SJSA1 (cell line): ENCODE measurements at places on chromosomes 2 and 18. TPM values are rescaled to one million over a fixed set of nuclear protein-coding genes. Genes with fewer than 3 reads are reported as not detected.

DNA sequence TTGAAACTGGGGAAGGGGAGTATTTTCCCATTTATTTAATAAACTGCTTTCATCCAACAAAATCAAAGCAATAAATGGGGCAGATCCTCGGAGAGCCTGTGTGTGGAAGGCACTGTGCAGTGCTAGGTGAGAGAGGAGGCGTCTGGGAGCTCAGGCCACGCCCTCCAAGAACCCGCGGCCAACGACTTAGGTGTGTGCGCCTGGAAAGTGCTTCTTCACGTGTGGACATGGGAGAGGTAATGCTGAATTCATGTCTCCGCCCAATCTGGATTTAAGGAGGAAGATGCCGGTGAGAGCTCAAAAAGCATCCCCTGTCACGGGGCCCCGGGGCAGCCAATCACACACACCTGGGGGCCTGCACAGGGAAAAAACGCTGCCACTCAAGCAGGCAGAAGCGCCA, 77.4 kb downstream of the HDAC4 start:
- H3K4me3 ChIP-seq = no peak overlapping the region
- peak; percentile 24 for DNase-seq
- H3K27me3 ChIP-seq = no peaks in the 10 kb centered on the region
- H3K36me3 ChIP-seq = no peaks in the 10 kb centered on the region
- H3K27ac ChIP-seq = no peak overlapping the region; the same call in 1 of the 2 replicates

The KIF5C gene
- 0.11 TPM in 1 of 2 replicates, not detected in the other for total RNA-seq

The NEU2 gene
- total RNA-seq = not detected in 2 replicates

- no peak overlapping the region for H3K27ac ChIP-seq
- no peaks in the 10 kb centered on the region for H3K36me3 ChIP-seq
- H3K4me1 ChIP-seq = no peaks in the 10 kb centered on the region
- no peak for DNase-seq
These were observed 236.7 kb upstream of the DLGAP1 start for GRCh38 chr18:4691836-4692235.

The RTP5 gene
- not detected in 2 replicates for total RNA-seq

- H3K27me3 ChIP-seq = no peaks in the 10 kb centered on the region
- no peaks in the 10 kb centered on the region for H3K36me3 ChIP-seq
- H3K4me1 ChIP-seq = peaks cover 62% of the 10 kb centered on the region
- no peak for DNase-seq
These were observed 61.4 kb upstream of the RNF152 start for GRCh38 chr18:61954096-61954746.

- DNase-seq = no peak
- H3K4me1 ChIP-seq = no peaks in the 10 kb centered on the region
- H3K36me3 ChIP-seq = no peaks in the 10 kb centered on the region
- no peak overlapping the region for H3K27ac ChIP-seq
- no peak overlapping the region for H3K4me3 ChIP-seq
- H3K27me3 ChIP-seq = 0 out of 2 replicates have a peak, but pooled peaks cover 4% of the 10 kb centered on the region
These were observed 30.4 kb upstream of the MGAT4A start for GRCh38 chr2:98761267-98761781.

DNA sequence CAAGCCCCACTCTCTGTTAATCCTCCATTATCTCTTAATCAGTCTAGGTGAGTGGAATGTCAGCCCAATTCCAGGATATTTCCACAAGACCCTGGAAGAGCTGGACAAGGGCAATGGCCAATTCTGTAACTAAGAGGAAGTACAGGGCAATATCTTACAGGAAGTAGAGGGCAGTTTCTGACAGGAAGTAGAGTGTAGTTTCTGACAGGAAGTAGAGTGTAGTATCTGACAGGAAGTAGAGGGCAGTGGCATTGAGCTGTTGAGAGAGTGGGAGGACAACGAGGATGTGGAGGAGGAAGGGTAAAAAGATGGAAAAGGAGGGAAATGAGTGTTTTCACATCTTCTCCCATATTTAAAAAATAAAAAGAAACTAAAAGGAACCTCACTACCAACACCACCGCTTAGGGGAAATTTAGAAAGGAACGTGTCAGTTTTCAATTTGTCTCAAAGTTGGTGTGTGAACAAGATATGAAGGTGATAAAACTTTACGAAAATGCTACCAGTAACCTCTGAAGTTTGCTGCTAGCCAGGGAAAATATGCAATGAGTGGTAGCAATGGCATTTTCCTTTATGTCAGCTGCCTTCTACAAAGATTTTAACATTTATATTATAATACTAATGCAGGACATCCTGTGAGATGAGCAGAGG, 430.9 kb upstream of the HNRNPA3 start:
- no peaks in the 10 kb centered on the region for H3K4me1 ChIP-seq
- H3K4me3 ChIP-seq = no peak overlapping the region
- H3K36me3 ChIP-seq = no peaks in the 10 kb centered on the region

- no peak overlapping the region for H3K27ac ChIP-seq
- peaks cover 51% of the 10 kb centered on the region for H3K36me3 ChIP-seq
- H3K4me3 ChIP-seq = no peak overlapping the region
- no peaks in the 10 kb centered on the region for H3K27me3 ChIP-seq
- no peak for DNase-seq
These were observed 27.4 kb downstream of the EIF4E2 start for GRCh38 chr2:232577841-232578240.

The BCL11A gene
- total RNA-seq = 0.03 and 0.13 TPM in 2 replicates

- H3K27me3 ChIP-seq = no peaks in the 10 kb centered on the region
- H3K4me3 ChIP-seq = no peak overlapping the region
- no peaks in the 10 kb centered on the region for H3K4me1 ChIP-seq
- H3K36me3 ChIP-seq = no peaks in the 10 kb centered on the region
- H3K27ac ChIP-seq = no peak overlapping the region
- no peak for DNase-seq
These were observed 64.3 kb upstream of the TTN start for GRCh38 chr2:178871536-178871935.

DNA sequence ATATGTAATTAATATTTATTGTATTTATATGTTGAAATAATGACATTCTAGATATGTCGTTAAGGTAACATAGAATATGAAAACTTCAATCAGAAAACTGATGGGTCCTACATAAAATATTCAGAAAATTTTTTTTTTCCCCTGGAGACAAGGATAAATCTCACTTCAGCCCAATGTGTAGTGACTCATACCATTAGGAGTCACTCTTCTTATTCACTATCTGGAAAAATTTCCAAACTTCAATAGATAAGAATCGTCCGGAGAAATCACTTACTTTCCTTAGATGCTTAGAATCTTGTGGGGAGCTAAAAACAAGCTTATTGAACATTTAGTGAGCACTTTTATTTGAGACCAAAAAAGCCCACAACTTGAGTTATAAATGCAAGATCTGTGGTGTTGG, 4.6 kb downstream of the SERPINB13 start:
- no peak for DNase-seq
- no peak overlapping the region for H3K27ac ChIP-seq
- H3K4me3 ChIP-seq = no peak overlapping the region
- H3K27me3 ChIP-seq = no peaks in the 10 kb centered on the region
- no peaks in the 10 kb centered on the region for H3K36me3 ChIP-seq
- no peaks in the 10 kb centered on the region for H3K4me1 ChIP-seq

The AQP12B gene
- total RNA-seq = not detected in 2 replicates

The ERFE gene
- total RNA-seq = 8.4 and 14.9 TPM in 2 replicates

- DNase-seq = no peak
- no peaks in the 10 kb centered on the region for H3K36me3 ChIP-seq
- H3K4me1 ChIP-seq = no peaks in the 10 kb centered on the region
- H3K4me3 ChIP-seq = no peak overlapping the region
- H3K27me3 ChIP-seq = no peaks in the 10 kb centered on the region; the same call in 1 of the 2 replicates
These were observed 36.5 kb downstream of the MYO3B start for GRCh38 chr2:170214309-170214948.

DNA sequence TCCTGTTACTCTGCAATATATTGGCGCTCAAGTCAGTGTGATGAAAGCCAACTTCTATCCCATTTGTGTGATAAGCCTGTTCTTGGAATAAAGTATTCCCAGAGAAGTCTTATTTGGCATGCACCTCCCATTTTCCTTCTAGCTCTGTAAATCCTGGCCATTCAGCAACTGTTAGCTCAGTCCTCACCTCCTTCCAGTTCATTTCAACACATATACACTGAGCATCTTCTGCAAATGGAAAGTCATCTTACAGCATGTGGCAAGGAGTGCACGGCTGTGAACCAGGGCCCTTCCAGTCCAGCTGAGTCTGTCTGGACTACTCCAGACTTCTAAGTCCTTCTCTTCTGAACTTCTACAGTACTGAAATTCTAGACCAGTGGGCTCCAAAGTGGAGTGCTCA, 53.1 kb downstream of the SPATS2L start:
- H3K36me3 ChIP-seq = peaks cover 3% of the 10 kb centered on the region
- no peak overlapping the region for H3K4me3 ChIP-seq
- no peaks in the 10 kb centered on the region for H3K27me3 ChIP-seq
- no peak for DNase-seq

GRCh38 chr18:37496568-37496967, 69.0 kb downstream of the CELF4 start:
- H3K36me3 ChIP-seq = no peaks in the 10 kb centered on the region
- H3K27ac ChIP-seq = no peak overlapping the region
- H3K4me3 ChIP-seq = no peak overlapping the region
- DNase-seq = no peak

- H3K4me3 ChIP-seq = no peak overlapping the region
- no peak for DNase-seq
- no peaks in the 10 kb centered on the region for H3K27me3 ChIP-seq
- H3K27ac ChIP-seq = no peak overlapping the region
- H3K36me3 ChIP-seq = no peaks in the 10 kb centered on the region
These were observed 141.1 kb downstream of the PARD3B start for GRCh38 chr2:204686406-204686805.

- no peak overlapping the region for H3K4me3 ChIP-seq
- no peaks in the 10 kb centered on the region for H3K36me3 ChIP-seq
- no peaks in the 10 kb centered on the region for H3K27me3 ChIP-seq
- DNase-seq = peak; percentile 68
These were observed 74.0 kb downstream of the IL1R2 start for GRCh38 chr2:102065675-102066252.

The SNTG2 gene
- 6.7 and 8.7 TPM in 2 replicates for total RNA-seq

- no peaks in the 10 kb centered on the region for H3K27me3 ChIP-seq
- H3K36me3 ChIP-seq = peaks cover 94% of the 10 kb centered on the region
- no peak for DNase-seq
- no peak overlapping the region for H3K27ac ChIP-seq
- H3K4me3 ChIP-seq = no peak overlapping the region
These were observed 241.0 kb downstream of the GLI2 start for GRCh38 chr2:120976501-120977307.

The EFR3B gene
- total RNA-seq = 0.39 and 0.63 TPM in 2 replicates

DNA sequence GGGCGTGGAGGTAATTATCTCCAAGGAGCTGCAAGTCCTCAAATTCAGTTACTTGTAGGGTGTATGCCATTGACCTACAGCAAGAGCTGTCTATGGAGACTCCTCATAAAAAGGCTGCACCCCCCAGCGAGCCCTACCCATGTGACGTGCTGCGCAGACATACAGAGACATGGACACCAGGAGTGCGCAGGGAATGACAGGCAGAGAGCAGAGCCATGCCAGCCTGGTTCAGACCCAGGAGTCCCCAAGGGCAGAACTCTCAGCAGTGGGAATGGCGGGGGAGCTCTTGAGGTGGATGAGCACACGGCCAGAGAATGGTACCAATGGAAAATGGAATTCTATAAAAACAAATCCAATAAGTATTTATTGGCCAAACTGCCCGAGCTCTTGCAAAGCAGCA, 310.1 kb downstream of the MYCN start:
- H3K4me3 ChIP-seq = no peak overlapping the region
- H3K27me3 ChIP-seq = no peaks in the 10 kb centered on the region
- no peaks in the 10 kb centered on the region for H3K4me1 ChIP-seq
- DNase-seq = no peak

The DLGAP1 gene
- total RNA-seq = not detected in 2 replicates

The VSNL1 gene
- total RNA-seq = 1.00 and 4.1 TPM in 2 replicates

The FZD7 gene
- 77.8 and 90.7 TPM in 2 replicates for total RNA-seq

DNA sequence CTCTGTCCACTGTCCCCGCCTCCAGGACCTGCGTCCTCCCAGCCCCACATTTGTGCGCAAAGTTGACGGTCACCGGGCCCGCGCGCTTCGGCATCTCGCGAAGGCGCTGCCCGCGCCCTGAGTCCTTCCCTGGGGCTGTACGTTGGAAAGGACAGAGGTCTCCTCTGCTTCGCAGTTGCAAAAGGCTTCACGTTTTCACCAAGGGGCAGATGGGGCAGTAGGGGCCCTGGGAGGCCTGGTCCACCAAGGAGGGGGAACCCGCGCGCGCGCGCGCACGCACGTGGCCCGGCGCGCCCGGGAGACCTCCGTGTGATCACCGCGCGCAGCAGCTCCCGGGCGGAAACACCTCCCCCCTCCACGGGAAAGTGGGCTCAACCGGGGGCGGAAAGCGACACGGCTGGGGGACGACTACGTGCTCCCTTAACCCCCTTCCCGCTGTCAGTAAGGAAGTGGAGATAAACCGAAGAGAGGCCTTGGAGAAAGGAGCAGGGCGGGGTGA, 21.9 kb downstream of the TEX44 start:
- H3K36me3 ChIP-seq = no peaks in the 10 kb centered on the region; the same call in 1 of the 2 replicates
- peak overlapping the region; percentile 95 for H3K27ac ChIP-seq
- H3K27me3 ChIP-seq = no peaks in the 10 kb centered on the region
- no peak for DNase-seq
- H3K4me3 ChIP-seq = peak overlapping the region; percentile 36

DNA sequence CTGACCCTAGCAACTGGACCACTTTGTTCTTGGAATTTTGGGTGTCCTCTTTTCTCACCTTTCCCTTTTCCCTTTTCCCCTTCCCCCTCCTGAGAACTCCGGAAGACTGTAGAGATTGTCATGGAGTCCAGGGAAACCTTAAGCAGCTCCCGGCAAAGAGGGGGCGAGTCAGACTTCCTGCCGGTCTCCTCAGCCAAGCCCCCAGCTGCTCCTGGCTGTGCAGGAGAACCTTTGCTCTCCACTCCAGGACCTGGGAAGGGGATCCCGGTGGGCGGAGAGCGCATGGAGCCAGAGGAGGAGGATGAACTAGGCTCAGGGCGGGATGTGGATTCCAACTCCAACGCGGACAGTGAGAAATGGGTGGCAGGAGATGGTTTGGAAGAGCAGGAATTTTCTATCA, 20.5 kb downstream of the SETBP1 start:
- no peak for DNase-seq
- H3K4me1 ChIP-seq = peaks cover 8% of the 10 kb centered on the region; the same call in 1 of the 2 replicates
- peaks cover 10% of the 10 kb centered on the region; the same call in 1 of the 2 replicates for H3K36me3 ChIP-seq

The PROM2 gene
- 9.2 TPM in 1 of 2 replicates, not detected in the other for total RNA-seq

DNA sequence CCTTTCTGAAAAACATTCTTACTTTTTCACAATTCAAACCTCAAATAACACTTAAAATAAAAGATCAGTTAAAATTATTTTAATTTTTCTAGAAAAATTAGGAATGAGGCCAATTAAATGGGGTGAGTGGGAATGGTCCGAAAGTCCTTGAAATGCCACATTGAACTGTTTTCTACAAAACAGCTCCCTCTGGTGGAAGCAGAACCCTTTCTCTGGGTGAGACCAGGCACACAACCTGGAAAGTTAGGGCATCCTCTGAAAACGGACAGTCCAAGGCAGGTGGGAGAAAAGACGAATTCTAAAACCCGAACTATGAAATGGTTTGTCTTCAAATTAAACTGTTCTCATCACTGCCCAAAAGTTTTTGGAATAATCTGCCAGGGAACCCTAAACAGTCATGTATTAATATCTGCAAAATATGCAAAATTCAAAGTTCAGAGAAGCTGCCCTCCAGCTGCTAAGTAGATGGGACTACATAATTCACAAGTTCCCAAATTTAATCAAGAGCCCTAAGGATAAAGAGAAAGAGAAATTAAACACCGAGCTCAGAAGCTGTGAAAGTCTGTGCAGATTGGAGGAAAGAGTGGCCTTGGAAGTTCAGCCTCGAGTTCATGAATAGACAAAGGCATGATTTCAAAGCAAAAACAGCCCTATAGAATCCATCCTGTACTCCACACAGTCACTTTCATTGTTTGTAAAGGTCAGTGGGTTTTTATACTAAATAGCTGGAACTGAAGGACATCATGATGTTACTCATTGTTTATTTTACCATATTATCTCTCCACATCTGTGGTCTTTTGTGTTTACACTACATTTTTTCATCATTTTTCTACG, 108.3 kb downstream of the PIEZO2 start:
- H3K4me3 ChIP-seq = no peak overlapping the region
- no peaks in the 10 kb centered on the region for H3K36me3 ChIP-seq
- DNase-seq = no peak
- H3K27ac ChIP-seq = no peak overlapping the region
- peaks cover 17% of the 10 kb centered on the region for H3K4me1 ChIP-seq
